SK-N-MC (cell line): ENCODE measurements at places on chromosomes 2 and 18.

DNA sequence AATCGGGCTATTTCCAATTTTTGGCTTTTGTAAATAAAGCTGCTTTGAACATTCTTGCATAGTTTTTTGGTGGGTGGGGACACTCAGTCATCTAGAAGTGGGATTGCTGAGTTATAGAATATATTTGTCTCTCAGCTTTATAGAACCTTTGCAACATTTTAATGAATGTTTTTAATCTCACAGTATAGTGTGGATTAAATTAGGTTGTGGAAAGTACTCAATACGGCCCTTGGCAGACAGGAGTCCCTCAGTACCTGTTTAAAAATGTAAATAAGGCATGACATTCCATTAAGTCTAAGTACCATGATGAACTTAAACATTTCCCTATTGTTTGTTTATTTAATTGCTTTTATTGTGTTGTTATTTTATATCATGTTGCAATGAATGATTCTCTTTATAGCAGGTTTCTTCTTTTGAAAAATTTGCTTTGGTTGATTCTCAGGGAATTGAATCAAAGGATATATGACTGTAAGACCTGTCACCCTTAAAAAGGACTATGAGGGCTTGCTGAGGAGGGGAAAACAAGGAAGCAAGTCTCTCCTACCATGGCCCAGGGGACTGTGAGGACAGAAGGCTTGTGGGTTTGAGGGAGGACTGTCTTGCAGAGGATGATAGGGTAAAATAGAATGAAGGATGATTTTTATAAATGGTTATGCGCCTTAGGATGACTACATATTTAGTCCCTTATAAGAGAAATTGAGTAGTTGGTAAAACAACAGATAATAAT lies 165.1 kb downstream of the RPIA start:
- DNase-seq, result no peak

- peak; percentile 52 for DNase-seq
These were observed 81.9 kb downstream of the EHBP1 start for GRCh38 chr2:62787386-62787785.

DNA sequence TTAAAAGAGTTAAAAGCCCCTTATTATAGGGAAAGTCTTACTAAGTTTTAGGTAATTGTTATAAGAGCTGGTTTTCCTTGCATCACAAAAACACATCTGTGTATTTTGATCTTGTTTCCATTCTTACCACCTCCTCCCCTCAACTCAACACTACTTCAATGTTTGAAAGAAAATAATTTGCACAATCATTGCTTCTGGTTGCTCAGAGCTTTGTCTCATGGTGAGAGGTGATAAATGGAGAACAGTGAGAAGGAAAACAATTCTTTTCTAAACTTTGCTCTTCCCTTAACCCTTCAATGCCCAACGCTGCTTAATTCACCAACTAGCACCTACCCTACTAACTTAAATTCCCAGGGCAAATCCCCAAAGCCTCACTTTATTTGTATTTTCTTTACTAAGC lies 268.1 kb upstream of the LINC00305 start:
- no peak for DNase-seq

DNA sequence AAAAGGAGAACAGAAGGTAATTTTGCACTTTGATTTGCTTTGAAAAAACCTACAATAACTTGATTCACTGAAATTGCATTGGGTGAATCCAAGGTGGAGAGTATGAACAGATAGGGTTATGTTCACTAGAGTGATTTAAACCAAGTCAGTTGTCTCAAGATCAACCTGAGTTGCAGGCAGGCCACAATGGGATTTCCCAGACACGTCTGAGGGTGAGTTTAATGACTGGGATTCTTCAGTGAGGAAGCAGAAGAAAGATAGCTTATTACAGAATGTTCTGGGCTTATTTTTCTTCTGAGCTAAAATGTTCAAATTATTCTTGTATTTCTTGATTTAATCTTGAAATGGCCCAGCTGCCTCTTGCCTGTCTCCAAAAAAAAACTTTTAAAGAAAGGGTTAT lies 20.1 kb downstream of the COL4A4 start:
- no peak for DNase-seq

- DNase-seq, result no peak
These were observed 37.9 kb upstream of the GBX2 start for GRCh38 chr2:236205867-236206645.

GRCh38 chr18:79528316-79528695 lies 132.6 kb downstream of the NFATC1 start:
- no peak for DNase-seq

DNA sequence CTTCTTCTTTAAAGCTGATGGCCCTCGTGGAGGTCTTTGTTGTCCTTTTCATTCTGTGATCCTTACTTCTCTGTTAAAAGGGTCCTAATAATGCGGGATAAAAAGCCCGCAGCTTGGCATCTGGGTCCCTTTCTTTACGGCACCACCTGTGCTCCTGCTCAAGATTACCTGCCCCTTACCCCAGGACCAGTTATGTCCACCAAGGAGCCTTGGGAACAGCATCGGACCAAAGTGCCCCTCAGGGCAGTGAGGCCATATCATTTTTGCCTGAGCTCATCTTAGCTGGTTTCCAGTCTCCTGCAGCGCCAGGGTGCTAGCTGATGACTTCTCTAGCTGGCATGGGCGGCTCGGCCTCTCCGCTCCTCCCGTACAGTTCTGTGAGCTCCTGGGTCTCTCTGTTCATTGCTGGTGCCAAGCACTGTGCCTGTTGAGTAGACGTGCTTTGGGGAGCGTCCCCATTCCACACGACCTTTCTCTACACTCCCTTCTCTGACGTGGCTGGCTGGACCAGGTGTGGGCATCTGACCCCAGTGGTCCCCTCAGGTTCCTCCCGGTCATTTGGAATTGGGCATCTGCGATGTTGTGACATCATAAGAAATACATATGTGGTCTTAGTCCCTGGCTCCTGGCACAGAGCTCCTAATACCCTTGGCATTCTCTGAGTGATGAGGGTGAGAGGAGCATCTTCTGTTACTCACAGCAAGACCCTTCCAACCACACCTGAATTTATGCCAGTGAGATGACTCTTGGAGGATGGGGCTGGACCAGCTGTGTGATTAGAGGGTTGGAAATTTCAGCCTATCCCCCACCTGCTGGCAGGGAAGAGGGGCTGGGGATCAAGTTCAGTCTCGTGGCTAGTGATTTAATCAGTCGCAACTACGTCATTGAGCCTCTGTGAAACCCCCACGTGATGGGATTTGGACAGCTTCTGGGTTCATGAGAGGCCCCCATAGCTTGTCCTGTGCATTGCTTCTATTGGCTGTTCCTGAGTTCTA lies 134.2 kb upstream of the HS6ST1 start:
- DNase-seq, result no peak

- DNase-seq, result no peak
These were observed 240.2 kb downstream of the KCNS3 start for GRCh38 chr2:18118703-18119102.

DNA sequence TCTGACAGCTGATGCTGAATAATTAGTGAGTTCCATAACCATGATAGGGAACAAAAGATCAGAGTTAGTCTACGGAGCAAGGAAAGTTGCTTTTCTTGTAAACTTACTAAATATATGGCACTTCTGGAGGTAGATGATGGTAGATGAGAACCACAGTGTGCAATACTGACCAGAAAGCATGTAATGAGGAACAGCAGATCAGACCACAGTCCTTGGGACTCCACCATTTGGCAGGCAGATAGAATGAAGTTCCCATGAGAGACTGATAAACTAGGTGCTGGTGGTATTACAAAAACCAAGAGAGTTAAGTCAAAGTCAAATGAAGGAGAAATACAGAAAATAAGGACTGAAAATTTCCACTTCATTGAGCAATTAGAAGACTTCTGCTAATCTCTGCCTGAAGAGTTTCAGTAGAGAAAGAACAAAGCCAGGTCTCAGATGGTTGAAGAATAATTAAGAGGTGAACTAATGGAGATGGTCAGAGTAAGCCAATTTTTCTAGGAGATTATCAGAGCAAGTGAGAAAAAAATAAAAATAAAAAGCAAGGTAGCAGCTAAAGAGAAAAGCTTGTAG lies 10.4 kb downstream of the CERKL start:
- no peak for DNase-seq

- DNase-seq, result no peak
These were observed 1334.0 kb upstream of the NRXN1 start for GRCh38 chr2:52365946-52366345.

- no peak for DNase-seq
These were observed 46.3 kb downstream of the MYO7B start for GRCh38 chr2:127581516-127582490.

DNA sequence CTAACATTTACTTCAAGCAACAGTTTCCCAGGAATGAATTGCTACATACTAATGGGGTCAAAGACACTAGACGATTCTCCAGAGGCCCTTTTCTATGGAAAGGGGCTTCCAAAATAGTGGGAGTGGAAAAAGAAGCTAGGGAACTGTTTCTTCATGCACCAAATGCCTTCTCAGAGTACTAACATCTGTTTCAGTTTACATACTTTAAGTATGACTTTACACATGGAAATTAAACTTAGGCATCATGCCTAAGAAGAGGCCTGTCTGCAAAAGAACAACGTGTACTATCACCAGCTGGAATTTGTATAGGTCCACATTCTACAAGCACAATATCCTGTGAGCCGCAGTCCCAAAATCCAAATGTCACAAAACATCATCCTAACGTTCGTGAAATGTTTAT lies 29.4 kb upstream of the WDR75 start:
- peak; percentile 72 for DNase-seq
